ENCODE measurements at places on chromosomes 11 and 22. TPM values are rescaled to one million over a fixed set of nuclear protein-coding genes. Genes with fewer than 3 reads are reported as not detected.
A peak's percentile ranks its signal among the peaks of the same experiment; 100 is the strongest.

DNA sequence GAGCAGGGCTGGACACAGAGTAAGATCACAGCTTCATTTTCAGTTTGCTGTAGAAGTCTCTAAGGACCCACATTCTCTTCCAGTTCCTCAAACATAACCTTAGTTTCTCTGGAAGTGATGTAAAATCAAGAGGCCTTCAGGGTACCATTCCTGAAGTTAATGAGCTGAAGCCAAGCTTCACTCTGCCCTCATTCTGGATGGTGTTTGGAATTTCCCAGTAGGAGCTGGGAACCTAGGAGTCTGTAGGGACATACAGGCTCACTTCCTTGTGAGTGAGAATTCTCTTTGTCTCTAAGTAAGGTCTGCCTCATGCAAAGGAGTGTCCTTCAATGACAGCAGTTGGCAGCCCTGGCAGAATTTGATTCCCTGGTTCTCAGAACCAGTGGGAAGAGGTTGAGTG, 142.4 kb upstream of the NARS2 start:
- H3K36me3 ChIP-seq = no peaks in the 10 kb centered on the region
- H3K27ac ChIP-seq = no peak overlapping the region
- no peaks in the 10 kb centered on the region for H3K27me3 ChIP-seq
- DNase-seq = no peak
- H3K4me1 ChIP-seq = no peaks in the 10 kb centered on the region
- no peak overlapping the region for H3K4me3 ChIP-seq

GRCh38 chr11:67044496-67044895, 12.2 kb upstream of the RHOD start:
- H3K36me3 ChIP-seq = no peaks in the 10 kb centered on the region
- H3K4me1 ChIP-seq = no peaks in the 10 kb centered on the region
- no peak overlapping the region for H3K4me3 ChIP-seq
- H3K27ac ChIP-seq = no peak overlapping the region
- no peaks in the 10 kb centered on the region for H3K27me3 ChIP-seq

GRCh38 chr11:110514967-110515366, 85.2 kb downstream of the FDX1 start:
- H3K27me3 ChIP-seq = no peaks in the 10 kb centered on the region
- no peak for DNase-seq
- no peaks in the 10 kb centered on the region for H3K36me3 ChIP-seq

DNA sequence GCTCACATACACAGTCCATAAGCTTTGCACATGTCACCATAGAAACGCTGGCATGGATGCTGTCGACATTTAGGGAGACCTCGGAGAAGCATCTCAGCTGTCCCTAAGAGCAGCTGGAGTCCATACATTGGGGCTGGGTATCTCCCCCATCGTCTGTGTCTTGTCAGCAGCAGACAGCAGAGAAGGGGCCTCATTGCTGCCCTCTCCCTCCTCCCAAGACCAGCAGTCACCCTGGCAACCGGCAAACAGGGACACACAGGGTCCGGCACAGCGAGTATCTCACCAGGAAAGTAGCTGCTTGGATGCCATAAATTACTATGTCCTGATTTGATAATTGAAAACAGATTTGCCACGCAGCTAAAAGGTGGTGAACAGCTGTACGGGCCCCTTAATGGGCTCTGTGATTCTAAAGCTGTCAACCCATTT, 84.4 kb downstream of the CD44 start:
- H3K27me3 ChIP-seq = no peaks in the 10 kb centered on the region
- no peak overlapping the region for H3K4me3 ChIP-seq
- DNase-seq = no peak

Gene DEPDC7
- not detected for total RNA-seq

DNA sequence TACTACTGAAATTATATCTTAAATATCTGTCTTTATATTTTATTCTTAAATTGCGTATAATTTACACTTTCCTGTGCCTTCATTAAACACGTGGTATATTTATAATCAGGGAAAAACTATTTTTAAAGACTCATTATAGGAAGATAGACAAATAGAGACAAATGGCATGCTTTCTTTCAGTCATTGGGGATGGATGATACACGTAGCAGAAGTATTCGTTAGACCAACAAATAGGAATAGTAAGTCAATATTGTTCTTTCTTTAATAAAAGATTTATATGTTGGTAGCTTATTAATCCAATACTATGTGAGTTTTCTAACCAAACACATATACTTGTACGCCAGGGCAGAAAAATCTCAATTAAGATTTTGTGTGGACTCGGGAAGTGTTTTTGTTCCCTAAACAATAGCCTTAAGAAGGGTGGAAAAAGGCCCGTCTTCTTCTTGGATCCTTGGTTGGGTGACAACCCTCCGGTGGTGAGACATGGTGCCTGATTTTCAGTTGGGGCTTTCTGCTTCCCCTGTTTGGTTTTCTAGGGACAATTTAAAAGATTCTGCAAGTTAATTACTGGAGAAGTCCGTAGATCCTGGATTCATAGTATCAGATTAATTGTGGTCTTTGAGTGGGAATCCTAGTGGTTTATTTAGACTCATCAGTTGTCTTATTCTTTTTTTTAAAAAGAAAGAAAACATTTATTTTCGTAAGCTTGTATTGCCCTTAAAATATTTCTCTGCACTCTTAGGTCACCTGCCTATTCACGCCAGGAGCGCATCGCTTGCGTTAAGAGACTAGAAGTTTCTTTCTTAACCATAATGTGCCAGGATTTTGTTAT, 83.5 kb upstream of the WNT7B start:
- peaks cover 26% of the 10 kb centered on the region for H3K4me1 ChIP-seq
- H3K27ac ChIP-seq = peak overlapping the region; percentile 100
- H3K36me3 ChIP-seq = no peaks in the 10 kb centered on the region
- H3K27me3 ChIP-seq = no peaks in the 10 kb centered on the region
- no peak for DNase-seq

- no peak overlapping the region for H3K27ac ChIP-seq
- H3K27me3 ChIP-seq = no peaks in the 10 kb centered on the region
- DNase-seq = no peak
- no peaks in the 10 kb centered on the region for H3K4me1 ChIP-seq
- H3K4me3 ChIP-seq = no peak overlapping the region
Observed at GRCh38 chr11:45815747-45816146, 10.8 kb downstream of the SLC35C1 start.

GRCh38 chr22:43897751-43898261, 6.0 kb upstream of the PNPLA5 start:
- no peaks in the 10 kb centered on the region for H3K36me3 ChIP-seq
- no peak overlapping the region for H3K27ac ChIP-seq
- no peaks in the 10 kb centered on the region for H3K27me3 ChIP-seq
- no peaks in the 10 kb centered on the region for H3K4me1 ChIP-seq
- no peak overlapping the region for H3K4me3 ChIP-seq

Gene EXPH5
- 0.95 TPM for total RNA-seq

DNA sequence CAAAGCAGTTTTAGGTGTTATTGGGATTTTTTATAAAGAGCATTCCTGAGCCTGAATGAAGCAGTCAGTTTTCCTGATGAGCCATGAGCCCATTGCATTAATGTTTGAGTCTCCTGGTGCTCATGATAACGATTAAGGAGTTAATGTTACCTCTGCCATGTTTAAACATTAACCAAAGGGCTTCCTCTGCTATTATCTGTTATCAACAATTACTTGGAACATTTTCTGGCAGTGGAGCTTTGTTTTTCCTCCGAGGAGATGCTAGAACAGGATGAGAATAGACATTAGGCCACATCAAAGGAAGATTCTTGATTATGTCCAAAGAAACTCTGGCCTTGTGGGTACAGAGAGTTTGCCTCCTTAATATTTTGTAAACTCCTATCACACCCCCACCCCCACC, 49.9 kb downstream of the ZNRF3 start:
- no peak overlapping the region for H3K27ac ChIP-seq
- no peaks in the 10 kb centered on the region for H3K27me3 ChIP-seq
- no peak for DNase-seq
- no peaks in the 10 kb centered on the region for H3K36me3 ChIP-seq

GRCh38 chr11:125068368-125068767, 5.3 kb downstream of the SLC37A2 start:
- no peak overlapping the region for H3K27ac ChIP-seq
- no peak for DNase-seq
- H3K36me3 ChIP-seq = no peaks in the 10 kb centered on the region
- peaks cover 10% of the 10 kb centered on the region for H3K27me3 ChIP-seq
- H3K4me1 ChIP-seq = peaks cover 5% of the 10 kb centered on the region
- H3K4me3 ChIP-seq = no peak overlapping the region

Gene PATE2
- total RNA-seq = not detected

DNA sequence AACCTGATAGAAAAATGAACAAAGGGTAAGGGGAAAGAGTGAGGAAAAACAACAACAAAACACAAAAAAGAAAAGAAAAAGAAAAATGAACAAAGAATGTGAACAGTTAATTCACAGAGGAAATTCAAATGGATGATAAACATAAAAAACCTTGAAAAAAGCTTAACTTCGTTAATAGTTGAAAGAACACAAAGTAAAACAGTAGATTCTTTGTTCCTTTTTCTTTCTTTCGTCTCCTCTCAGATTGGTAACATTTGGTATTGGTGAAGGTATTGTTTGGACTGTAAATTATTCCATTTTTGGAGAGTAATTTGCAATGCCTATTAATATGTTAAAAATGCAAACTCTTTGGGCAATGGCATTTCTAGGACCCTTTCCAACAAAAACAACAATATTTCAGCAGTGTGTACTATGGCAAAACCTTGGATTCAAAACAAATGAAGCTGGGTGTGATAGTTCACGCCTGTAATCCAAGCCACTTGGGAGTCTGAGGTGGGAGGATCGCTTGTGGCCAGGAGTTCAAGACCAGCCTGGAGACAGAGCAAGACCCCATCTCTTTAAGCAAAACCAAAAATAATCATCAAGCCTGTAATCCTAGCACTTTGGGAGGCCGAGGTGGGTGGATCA, 3.3 kb upstream of the BACE1 start:
- no peak overlapping the region for H3K4me3 ChIP-seq
- no peaks in the 10 kb centered on the region for H3K36me3 ChIP-seq
- DNase-seq = no peak
- peaks cover 22% of the 10 kb centered on the region for H3K4me1 ChIP-seq
- no peak overlapping the region for H3K27ac ChIP-seq

GRCh38 chr11:91664521-91664920, 560.1 kb upstream of the FAT3 start:
- no peak for DNase-seq
- H3K27ac ChIP-seq = no peak overlapping the region
- no peaks in the 10 kb centered on the region for H3K27me3 ChIP-seq
- no peak overlapping the region for H3K4me3 ChIP-seq

GRCh38 chr11:1836011-1836945, 1.5 kb downstream of the SYT8 start:
- DNase-seq = peak; percentile 24
- no peaks in the 10 kb centered on the region for H3K4me1 ChIP-seq
- H3K27me3 ChIP-seq = no peaks in the 10 kb centered on the region
- no peaks in the 10 kb centered on the region for H3K36me3 ChIP-seq
- no peak overlapping the region for H3K27ac ChIP-seq

Gene NRIP3
- total RNA-seq = 3.4 TPM

DNA sequence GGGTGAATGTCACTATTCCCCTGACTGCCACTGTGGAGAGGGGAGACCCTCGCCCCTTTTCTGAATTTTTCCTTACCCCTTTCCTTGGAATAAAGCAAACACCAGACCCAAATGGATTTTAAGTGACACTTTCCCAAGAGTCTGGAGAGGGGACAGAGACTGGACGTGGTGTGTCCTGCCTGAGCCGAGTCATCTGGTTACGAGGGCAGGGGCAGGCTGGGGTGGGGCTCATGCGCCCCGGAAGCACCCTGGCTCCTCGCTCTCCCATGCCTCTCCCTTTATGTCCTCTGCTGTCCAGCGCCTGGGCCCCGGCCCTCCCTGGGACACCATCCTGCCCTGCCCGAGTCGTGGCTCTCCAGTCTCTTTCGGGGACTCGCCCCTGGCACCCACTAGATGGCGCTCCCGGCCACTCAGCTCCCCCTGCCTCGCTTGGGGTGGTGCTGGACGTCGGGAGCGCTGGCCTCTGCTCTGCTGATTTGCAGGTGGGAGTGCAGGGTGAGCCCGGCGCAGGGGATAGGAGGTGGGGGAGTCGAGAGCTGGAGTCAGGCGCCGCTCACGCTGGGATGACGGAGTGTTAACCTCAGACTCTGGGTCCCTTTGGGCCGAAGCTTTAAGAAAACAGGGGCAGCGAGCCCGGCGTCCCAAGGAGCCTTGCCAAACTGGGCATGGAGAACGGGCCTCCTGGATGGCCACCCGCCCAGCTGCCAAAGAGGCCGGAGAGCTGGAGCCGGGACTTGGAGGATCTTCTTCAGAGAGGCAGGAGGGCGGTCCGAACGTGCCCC, 89.8 kb downstream of the RPS6KA4 start:
- peak overlapping the region; percentile 43 for H3K4me3 ChIP-seq
- no peaks in the 10 kb centered on the region for H3K36me3 ChIP-seq
- DNase-seq = peak; percentile 83

- no peaks in the 10 kb centered on the region for H3K36me3 ChIP-seq
- no peak overlapping the region for H3K4me3 ChIP-seq
- no peaks in the 10 kb centered on the region for H3K27me3 ChIP-seq
- no peak overlapping the region for H3K27ac ChIP-seq
- no peaks in the 10 kb centered on the region for H3K4me1 ChIP-seq
Observed at GRCh38 chr11:82757660-82758357, 24.1 kb upstream of the FAM181B start.

DNA sequence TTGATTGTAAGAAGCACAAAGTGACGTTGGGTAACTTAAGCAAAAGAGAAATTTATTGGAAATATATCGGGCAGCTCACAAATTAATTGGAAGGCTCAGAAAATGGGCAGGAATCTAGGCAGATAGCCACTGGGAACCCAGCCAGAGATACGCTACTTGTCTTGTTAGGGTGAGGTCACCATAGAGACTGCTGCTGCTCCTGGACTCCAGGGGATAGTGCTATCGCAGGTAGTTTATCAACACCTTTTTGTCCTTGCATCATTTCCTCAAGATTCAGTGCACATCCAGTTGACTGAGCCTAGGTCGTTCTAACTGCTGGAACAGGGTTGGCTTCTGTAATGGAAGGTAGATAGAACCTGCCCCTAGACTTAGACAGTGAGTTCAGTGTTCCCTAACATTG, 19.6 kb downstream of the AMOTL1 start:
- no peaks in the 10 kb centered on the region for H3K36me3 ChIP-seq
- H3K27me3 ChIP-seq = no peaks in the 10 kb centered on the region
- DNase-seq = no peak
- H3K4me3 ChIP-seq = no peak overlapping the region
- H3K4me1 ChIP-seq = peaks cover 76% of the 10 kb centered on the region
- H3K27ac ChIP-seq = no peak overlapping the region

GRCh38 chr11:86301742-86302091, 323 bp upstream of the HIKESHI start:
- peaks cover 5% of the 10 kb centered on the region for H3K36me3 ChIP-seq
- DNase-seq = no peak
- no peaks in the 10 kb centered on the region for H3K27me3 ChIP-seq

DNA sequence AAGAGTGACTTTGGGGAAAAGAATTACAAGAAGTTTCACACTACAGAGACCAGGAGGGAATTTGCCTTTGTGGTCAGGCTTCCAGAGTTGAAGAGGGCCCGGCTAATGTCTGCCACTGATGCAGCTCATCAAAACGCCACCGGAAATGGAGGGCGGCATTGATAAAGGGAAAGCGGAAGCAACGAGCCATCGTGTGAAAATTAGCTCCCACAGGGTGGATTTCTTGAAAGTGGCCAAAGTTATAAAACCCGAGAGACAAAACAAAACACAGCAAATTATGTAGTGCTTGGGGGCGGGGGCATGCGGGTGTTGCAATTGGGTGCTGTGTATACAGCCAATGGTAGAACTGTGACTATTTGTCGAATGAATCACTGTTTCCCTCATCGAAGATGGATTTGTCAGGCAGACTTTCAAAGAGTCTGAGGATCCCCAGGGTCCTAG, 113.0 kb downstream of the ADAMTS15 start:
- H3K27me3 ChIP-seq = no peaks in the 10 kb centered on the region
- no peaks in the 10 kb centered on the region for H3K4me1 ChIP-seq
- no peaks in the 10 kb centered on the region for H3K36me3 ChIP-seq

Gene TH
- not detected for total RNA-seq

- no peak for DNase-seq
- H3K27ac ChIP-seq = no peak overlapping the region
- H3K36me3 ChIP-seq = no peaks in the 10 kb centered on the region
- no peak overlapping the region for H3K4me3 ChIP-seq
Observed at GRCh38 chr11:106152013-106152412, 74.6 kb downstream of the AASDHPPT start.

Gene C2CD2L
- total RNA-seq = 11.9 TPM

Data from heart left ventricle (tissue), 16 donors.